ENCODE measurements at places on chromosomes 7 and 10. TPM values are rescaled to one million over a fixed set of nuclear protein-coding genes. Genes with fewer than 3 reads are reported as not detected.

- DNase-seq = no peak
These were observed 873.2 kb downstream of the GATA3 start for GRCh38 chr10:8927705-8928104.

Gene DCLRE1C
- 19.6 TPM for total RNA-seq

- no peak for DNase-seq
These were observed 206.3 kb downstream of the NXPH1 start for GRCh38 chr7:8639668-8640067.

Gene EBF3
- total RNA-seq = not detected

GRCh38 chr7:94323844-94324243 is 70.9 kb upstream of the COL1A2 start:
- no peak for DNase-seq

GRCh38 chr7:2164646-2165045 is 68.1 kb downstream of the MAD1L1 start:
- DNase-seq = no peak

- no peak for DNase-seq
These were observed 8.0 kb downstream of the KLF6 start for GRCh38 chr10:3776796-3777571.

Gene TYW1B
- total RNA-seq = 5.6 TPM

DNA sequence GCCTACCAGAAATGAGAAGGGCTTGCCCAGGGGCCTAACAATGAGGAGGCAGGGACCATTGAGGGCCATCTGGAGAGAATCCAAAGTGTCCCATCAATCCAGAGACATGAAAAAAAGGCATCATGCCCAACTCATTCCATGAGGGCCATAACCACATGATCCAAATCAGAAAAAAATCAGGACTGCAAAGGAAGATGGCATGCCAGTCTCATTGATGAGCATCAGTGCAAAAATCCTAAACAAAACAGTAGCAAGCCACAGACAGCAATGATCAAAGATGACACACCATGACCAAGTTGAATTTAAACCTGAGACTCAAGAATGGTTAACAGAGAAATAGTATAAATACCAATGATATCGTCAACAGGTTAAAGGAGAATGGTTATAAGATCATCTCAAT is 7.0 kb upstream of the CYP3A4 start:
- DNase-seq = no peak

GRCh38 chr7:97798046-97799019 is 66.4 kb downstream of the TAC1 start:
- DNase-seq = no peak

GRCh38 chr7:104791080-104791479 is 222.9 kb upstream of the KMT2E start:
- DNase-seq = no peak

Gene MBL2
- not detected for total RNA-seq

DNA sequence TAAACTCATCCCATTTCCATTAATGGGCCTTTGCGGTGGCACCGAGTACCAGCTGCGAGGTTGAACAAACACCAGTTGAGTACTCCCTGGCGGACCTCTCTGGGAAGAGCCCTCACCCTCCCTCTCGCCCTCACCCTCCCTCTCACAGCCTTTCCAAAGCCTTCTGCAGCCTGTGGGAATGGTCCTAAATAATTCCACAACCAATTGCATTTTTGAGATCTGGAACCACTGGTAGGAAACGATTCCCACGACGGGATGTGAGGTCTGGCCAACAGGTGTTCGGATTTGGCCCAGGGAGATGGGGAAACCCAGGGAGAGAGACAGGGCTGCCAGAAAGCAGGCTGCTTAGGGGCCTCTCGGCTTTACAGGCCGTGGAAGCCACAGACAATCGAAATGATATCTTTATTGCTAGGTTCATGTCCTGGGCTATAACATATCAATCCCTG is 5.3 kb downstream of the PTF1A start:
- DNase-seq = no peak

- DNase-seq = no peak
These were observed 45.7 kb downstream of the RHOBTB1 start for GRCh38 chr10:60898321-60898720.

- no peak for DNase-seq
These were observed 770.6 kb downstream of the KCNMA1 start for GRCh38 chr10:76866841-76867586.

DNA sequence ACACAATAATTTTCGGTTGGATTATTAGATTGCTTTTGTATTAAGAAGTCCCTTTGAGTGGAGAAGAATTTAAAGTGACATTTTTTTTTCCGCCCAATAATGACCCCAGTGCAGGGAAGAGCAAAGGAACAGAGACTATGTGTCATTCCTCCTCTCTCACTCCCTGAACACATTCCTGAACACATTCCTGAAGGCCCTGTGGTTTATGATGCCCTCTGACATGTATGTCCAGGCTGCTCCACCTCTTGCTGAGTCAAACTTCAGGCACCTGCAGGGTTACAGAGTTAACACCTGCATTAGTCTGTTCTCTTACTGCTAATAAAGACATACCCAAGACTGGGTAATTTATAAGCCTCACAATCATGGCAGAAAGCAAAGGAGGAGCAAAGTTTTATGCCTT is 704.0 kb upstream of the LRRN3 start:
- DNase-seq = no peak

DNA sequence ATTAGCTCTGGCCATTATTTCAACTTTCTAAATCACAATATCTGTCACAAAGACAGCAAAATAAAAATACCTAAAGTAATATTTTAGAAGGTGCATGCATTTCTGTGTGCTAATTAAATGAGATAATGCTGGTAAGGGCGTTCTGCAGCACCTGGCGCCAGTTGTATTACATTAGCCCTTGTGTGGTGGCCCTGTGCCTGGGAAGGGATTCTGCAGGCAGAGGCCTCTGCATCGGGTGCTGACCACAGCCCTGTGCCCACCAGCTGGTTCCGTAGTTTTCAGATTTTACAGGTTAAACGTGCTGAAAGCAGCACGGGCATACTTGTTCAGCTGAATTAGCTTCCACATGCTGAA is 157.7 kb upstream of the PRKCQ start:
- no peak for DNase-seq

GRCh38 chr7:12670000-12670729 is 17.3 kb upstream of the ARL4A start:
- no peak for DNase-seq

GRCh38 chr7:16711730-16712129 is 41.8 kb upstream of the TSPAN13 start:
- no peak for DNase-seq

Gene CLEC2L
- total RNA-seq = not detected

- no peak for DNase-seq
These were observed 74.4 kb downstream of the ANK3 start for GRCh38 chr10:60315311-60315710.

DNA sequence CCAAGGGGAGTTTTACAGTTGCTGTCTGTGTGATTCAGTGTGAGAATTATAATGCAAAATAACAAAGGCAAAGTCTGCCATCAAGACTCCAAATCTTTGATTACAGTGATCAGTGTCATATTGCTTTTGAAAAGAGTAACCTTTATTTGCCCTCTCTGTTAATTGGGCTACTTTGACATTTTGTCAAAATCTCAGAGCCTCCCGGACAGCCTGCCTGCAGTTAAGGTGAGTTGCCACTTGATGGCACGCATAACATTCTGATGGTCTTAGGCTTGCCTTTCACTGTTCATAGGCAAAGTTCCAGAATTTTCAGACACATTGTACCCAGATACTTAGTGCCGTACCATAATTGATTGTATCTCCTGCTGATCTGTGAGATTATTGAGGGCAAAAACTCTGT is 253.5 kb downstream of the ABCA13 start:
- DNase-seq = peak; percentile 81

- DNase-seq = peak; percentile 33
These were observed 102.5 kb upstream of the PTN start for GRCh38 chr7:137446025-137446424.

DNA sequence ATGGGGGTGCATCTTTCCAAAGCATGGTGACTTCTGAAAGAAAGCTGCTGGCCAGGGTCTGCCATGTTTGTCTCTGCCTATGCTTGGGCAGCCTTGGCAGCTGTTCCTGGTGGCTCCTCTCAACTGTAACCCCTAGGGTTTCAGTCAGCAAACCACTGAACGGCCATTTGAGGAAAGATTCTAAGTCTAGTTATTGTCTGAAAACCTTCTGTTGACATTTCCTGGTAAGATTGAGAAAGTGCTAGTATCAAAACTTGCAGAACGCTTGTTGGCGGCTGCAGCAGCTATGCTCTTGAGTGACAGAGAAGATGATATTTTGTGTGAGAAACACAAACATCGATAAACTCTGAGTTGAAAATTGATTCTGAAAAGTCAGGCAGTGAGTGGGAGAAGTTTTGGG is 523.1 kb downstream of the LRMDA start:
- no peak for DNase-seq

Gene SLC26A4
- total RNA-seq = 0.19 TPM

Gene MRLN
- not detected for total RNA-seq

GRCh38 chr7:17532861-17533404 is 234.5 kb downstream of the AHR start:
- no peak for DNase-seq

DNA sequence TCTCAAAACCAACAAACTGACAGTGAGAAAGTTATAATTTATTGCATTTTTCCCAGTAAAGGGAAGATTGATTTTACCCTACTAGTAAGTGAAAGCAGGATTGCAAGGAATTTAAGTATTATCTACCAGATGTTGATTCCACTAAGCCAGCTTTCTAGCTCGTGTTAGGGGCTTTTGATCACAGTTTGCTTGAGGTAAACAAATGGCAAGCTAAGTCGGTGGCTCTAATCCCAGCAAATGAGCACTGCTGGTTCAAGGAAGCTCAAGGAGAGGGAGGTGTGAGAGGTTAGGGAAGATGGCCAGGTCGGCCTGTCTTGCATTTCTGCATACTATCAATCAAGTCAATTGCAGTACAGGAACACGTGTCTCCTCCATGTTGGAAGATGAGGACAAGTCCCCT is 448.7 kb upstream of the POM121L12 start:
- DNase-seq = no peak

DNA sequence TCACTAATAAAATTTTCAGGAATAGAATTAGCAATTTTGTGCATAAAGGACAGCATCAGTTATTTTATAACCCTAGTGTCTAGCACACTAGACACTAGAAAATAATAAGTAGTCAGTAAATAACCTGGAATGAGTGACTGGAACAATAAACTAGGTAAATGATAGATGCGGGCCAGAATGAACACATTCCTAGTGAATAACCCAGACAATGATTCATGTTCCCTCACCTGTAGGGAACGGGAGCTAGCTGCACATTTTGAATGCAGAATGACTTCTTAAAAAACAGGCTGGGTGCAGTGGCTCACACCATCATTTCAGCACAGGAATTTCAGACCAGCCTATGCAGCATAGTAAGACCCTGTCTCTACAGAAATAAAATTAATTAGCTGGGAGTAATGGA is 3.2 kb upstream of the ATOH7 start:
- DNase-seq = no peak

DNA sequence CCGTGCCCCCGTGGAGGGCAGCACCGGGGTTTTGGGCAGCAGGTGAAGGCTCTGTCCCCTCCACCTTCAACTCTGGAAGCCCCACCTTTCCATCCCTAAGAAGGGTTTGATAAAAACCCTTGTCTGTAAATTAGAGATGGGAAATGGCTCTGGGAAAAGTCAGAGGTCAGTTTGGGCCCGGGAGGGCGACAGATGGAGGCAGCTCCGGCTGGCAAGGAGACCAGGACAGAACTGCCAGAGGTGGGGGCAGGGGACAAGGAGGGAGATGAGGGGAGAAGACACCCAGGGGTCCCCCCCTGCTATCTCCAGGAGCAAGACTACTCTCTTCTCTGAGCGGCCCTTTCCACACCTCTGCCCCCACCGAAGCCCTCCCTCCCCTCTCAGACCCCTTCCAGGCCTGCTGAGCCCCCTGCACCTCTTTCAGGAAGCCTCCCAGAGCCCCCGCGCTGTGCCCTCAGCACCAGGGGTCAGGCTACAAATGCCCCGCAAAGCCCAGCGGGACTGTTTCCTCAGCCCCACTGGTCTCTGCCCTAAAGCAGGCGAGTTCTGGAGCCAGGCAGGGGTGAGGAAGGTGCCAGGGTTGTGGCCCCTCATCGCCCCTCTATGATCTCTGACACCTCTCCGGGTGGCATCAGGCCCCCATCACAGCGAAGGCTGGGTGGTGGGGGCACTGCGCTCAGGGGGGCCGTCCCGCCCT is 980 bp upstream of the SH2B2 start:
- no peak for DNase-seq

DNA sequence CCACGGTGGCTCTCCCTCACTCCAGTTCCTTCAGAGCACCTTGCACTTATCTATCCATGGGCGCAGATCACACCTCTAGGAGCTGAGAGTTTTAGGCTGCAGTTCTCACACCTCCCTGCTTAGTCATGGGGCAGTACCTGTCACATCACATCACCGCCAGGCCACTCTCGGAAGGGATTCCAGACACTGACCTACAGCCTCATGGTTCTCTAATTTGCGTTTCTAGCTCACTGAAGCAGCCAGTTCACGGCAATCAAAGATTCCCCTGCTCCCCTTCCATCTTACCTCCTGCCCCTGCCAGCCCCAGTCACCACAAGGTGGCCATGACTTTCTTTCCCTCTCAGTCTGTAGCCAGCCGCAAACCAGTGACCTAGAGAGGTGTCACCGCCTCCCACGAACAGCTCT is 34.2 kb downstream of the ADRB1 start:
- no peak for DNase-seq

Gene CYP2E1
- 0.61 TPM for total RNA-seq

- DNase-seq = no peak
These were observed 39.0 kb downstream of the ZMIZ1 start for GRCh38 chr10:79107736-79108264.

Gene VENTX
- total RNA-seq = not detected

Gene MYPN
- not detected for total RNA-seq

Gene LIPA
- 14.5 TPM for total RNA-seq

DNA sequence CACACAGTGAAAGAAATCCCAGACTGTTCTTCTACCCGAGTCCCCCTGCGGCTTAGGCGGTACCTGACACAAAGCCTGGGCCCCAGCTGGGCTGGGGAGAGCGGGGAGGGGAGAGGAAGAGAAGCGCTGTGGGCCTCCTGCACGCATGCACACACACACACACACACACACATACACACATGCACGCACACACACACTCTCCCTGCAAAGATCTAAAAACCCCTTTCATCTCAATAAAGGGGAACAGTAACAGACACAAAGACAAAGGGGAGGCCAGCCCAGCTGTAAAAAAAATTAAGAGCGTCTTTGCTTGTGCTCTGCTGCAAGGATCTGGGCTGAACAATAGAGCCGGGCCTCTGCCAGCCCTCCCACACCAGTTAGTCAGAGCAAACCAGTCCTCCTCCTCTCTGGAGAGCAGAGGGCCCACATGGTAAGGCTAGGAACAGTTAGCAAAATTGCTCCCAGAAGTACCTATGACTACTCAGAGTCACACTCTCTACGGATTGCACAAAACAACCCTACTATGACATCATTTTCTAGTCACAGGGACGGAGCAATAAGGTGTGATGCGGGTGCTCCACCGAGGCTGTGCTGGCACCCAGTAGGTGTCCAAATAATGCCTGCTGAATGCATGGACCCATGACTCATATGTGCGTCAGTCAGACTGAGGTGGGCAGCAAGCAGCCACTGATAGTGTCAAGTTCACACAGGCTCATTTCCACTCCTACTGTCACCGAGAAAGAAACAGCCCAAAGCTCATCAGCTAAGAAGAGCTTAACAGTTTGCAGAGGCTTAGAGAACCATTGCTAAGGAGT is 9.2 kb downstream of the ITPRIP start:
- DNase-seq = no peak

Gene TMEM225B
- not detected for total RNA-seq

Gene PCLO
- total RNA-seq = not detected

Gene ARPC1A
- total RNA-seq = 36.8 TPM

GRCh38 chr7:137967143-137968018 is 34.5 kb downstream of the CREB3L2 start:
- DNase-seq = no peak

GRCh38 chr7:14483663-14484062 is 418.9 kb downstream of the DGKB start:
- DNase-seq = no peak
